ENCODE measurements at places on chromosomes 7 and 10.
A peak's percentile ranks its signal among the peaks of the same experiment; 100 is the strongest.

- no peak for DNase-seq
These were observed 153.4 kb downstream of the SGMS1 start for GRCh38 chr10:50470345-50470744.

GRCh38 chr7:1192171-1192676 lies 32.2 kb upstream of the ZFAND2A start:
- peak; percentile 50 for DNase-seq

DNA sequence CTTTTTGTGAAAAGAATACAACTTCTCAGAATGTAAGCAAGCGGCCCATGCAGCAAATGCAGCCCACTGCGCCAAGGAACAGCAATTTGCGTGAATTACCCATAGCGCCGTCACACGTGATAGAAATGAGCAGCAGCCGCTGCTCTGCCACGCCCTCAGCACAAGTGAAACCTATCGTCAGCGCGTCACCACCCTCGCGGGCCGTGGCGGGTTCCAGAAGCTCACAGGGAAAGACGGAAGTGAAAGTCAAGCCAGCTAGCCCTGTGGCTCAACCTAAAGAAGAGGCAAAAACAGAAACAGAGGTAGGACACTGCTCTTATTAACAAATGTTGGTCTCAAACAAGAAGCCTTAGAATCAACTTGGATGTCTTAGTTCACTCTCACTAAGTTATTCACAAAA lies 70.5 kb downstream of the SHH start:
- no peak for DNase-seq

DNA sequence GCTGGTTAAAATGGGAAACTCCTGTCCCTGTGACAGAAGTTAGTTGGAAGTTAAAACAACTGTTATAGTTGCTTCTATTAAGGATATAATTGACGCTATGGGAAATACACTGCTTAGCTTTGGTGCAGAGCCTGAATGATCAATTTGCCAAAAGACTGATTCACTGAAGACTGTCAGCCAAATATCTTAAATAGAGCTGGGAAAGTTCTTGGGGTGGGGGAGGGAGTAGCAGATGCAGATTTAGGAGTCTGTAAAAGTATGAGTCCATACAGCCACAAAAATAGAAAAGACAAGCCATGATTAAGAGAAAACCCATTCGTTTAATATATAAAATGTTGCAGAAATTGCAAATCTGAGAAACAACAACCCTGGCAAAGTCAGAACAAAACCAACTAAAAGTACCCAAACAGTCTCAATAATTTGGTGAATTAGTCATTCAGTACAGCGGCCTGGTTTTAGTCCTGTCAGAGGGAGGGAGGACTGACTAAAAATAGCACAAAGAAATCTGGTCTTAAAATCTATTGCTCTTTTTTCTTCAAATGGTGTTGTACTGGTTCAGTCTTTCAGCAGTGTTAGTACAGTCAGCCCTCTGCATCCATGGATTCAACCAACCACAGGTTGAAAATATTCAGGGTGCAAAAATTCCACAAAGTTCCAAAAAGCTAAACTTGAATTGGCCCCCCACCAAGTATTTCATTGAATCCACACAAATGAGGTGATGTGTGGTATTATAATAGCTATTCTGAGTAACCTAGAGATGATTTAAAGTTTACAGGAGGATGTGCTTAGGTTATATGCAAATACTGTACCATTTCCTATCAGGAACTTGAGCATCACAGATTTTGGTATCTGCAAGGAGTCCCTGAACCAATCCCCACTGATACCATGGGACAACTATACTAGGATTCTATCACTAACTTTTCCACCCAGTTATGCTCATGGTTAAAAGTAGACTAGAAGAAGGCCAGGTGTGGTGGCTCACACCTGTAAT lies 30.0 kb downstream of the STK17A start:
- peak; percentile 77 for DNase-seq

GRCh38 chr10:130029209-130029608 lies 65.1 kb upstream of the EBF3 start:
- DNase-seq, result peak; percentile 19

DNA sequence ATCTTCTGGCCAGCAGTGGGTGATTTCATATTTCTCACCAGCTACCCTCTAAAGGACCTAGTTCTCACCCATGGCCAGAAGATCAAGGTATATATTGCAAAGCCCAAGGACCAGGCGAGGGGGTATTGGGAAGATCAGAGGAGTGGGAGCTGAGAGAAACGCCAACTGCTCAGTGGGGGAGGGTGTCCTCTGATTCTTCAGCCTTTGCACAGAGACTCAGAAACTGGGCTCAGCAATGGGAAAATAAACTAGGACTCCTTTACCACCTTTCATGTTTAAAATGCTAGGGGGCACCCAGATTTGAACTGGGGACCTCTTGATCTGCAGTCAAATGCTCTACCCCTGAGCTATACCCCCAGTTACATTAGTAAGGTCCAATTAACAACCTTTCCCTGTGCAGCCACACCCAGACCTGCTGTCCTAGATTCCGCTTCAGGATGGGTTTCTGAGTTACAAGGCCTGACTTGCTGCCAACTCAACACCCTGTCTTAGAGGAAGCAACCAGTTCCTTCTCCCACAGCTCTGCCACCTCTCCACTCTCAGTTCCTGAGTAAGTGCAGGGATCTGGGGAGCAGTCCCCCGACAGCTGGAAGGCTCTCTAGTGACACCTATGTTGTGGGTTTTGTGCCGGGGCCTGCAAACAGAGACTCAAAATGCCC lies 93.5 kb downstream of the ZNF783 start:
- no peak for DNase-seq

GRCh38 chr10:88045096-88045495 lies 181.7 kb downstream of the PTEN start:
- DNase-seq, result no peak

DNA sequence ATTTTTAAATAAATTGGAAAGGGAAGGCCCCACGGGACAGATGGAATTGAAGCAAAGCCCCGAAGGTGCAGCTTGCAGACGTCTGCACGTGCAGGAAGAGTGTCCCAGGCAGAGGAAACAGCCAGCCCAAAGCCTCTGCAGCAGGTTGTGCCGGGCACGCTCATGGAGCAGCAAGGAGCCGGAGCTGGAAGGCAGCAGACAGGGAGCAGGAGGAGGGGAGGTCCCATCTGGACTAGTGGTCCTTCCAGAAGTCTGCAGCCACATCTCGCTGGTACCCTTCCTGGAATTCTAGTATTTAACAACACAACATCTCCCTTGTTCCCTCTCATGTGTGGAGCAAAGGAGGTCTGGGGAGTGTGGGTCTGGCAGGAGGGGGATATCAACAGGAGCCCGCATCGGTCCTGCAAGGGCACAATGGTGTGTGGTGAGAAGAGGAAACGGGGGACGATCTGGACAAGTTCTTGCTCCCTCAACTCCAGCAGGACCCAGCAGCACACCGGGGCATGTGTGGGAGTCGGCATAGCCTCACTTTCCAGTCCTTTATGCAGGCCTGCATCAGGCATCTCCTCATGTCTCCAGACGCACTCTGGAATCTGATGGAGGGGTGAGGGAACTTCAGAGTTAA lies 169.3 kb downstream of the GRID1 start:
- DNase-seq, result no peak

- no peak for DNase-seq
These were observed 176.3 kb upstream of the SLC26A5 start for GRCh38 chr7:103622274-103622673.

GRCh38 chr10:118444069-118444468 lies 101.9 kb upstream of the FAM204A start:
- no peak for DNase-seq

- DNase-seq, result peak; percentile 43
These were observed 922 bp upstream of the MYO1G start for GRCh38 chr7:44979481-44980392.

GRCh38 chr10:5645375-5645774 lies 21.0 kb downstream of the ASB13 start:
- no peak for DNase-seq

DNA sequence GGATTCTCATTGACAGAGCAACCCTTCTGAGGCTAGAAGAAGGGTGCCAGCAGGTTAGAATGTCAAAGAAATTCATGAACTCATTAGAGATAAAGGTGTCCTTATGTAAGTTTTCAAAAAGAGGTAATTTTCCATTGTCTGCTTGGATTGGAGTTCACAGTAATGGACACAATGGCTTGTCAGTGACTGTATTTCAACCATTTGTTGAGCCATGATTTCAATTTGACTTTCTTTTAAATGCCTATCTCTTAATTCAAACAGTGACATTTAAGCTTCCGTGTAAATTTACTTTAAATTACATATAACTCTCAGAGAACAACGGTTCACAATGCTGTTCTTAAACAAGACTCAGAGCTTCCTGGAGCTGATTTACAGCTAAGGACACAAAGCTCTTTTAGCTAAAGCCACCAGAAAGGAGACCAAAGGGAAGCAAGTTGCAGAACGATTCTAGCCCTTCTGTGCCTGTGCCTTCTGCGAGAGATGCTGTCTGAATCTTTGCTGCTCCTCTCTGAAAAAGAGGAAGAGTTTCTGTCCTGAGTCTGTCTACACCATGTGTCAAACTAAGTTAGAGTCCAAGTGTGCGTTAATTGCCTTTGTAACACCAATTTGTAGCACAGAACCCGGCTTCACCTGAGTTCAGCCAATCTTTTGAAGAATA lies 42.2 kb upstream of the PFKP start:
- DNase-seq, result no peak

- no peak for DNase-seq
These were observed 37.4 kb downstream of the USP54 start for GRCh38 chr10:73553761-73554160.

DNA sequence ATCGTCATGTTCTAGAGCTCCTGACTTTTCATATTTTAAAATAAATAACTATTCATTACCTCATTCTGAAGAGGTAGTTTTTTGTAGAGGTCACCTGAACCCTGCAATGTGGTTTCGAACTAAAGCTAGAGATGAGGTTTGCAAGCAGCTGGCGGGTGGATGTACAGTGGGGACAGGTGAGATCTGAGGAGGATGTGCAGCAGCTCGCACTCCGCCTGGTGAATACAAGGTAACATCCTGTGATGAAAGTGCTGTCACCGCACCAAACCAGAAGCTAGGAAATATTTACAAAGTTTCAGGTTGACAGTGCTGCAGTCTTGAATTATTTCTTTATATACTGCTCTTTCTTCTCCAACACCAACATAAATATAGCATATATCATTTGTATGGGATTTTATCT lies 26.5 kb downstream of the NDUFB2 start:
- no peak for DNase-seq

DNA sequence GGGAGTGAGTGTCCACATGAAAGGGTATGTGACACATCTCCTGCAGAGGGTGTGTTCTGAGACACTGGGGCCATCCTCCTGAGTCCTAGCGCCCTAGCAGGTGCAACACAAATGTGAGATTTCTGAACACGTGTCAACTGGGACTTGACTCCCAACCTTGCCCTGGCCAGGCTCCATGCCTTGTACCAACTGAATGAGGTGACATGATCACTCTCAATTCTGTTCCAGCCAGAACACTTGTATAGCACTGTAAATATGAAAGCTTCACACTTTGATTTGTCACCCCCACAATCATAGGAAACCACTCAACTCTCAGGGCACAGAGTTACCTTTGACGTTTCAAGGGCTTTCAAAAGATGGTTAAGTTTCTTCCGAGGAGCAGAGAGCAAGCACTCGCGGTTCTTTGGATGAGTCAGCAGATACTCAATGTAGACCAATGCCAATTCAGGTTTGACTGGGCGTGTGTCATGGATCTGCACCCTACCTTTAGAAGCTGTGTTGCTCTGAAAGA lies 48.6 kb downstream of the NCAPG2 start:
- DNase-seq, result no peak

GRCh38 chr10:62388328-62388727 lies 14.2 kb downstream of the ZNF365 start:
- no peak for DNase-seq

- peak; percentile 84 for DNase-seq
These were observed 196.8 kb downstream of the SKAP2 start for GRCh38 chr7:26667514-26668133.

DNA sequence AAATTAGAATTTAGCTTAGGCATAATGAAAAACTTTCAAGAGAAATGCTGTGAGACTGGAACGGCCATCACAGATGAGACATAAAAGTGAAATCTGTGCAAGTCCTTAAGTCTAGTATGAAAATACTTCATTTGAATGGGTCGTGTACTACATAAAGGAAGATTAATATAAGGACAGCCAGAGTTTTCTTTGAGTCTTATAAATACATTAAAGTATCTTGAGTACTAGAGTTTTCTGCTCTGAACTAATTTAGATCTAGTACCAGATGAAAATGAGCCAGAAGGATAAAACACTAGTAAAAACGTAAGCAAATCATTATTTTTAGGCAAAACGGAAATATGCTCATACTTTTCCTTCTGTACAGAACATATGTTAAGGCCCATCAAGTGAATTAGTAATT lies 93.1 kb downstream of the ATE1 start:
- DNase-seq, result no peak

GRCh38 chr7:107697321-107698049 lies 36.9 kb downstream of the SLC26A4 start:
- DNase-seq, result no peak

DNA sequence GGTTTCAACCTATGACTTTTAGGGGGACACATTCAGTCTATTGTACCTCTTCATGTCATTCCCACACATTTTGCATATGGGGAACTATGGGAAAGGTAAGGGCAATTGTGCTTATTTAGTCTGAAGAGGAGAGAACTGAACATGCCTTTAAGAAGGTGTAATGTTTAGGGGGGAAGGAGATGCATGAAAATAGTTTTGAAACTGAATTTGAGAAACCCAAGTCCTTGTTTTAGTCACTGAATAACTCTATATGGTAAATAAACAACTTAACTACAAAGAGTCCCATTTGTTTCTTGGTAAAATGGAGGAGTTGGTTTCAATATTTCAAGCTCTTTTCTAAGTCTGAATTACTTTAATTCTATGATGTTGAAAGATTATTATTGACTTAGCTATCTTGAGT lies 166.1 kb downstream of the DNAJB9 start:
- DNase-seq, result no peak

- DNase-seq, result no peak
These were observed 215.5 kb downstream of the LRMDA start for GRCh38 chr10:75646916-75647315.

DNA sequence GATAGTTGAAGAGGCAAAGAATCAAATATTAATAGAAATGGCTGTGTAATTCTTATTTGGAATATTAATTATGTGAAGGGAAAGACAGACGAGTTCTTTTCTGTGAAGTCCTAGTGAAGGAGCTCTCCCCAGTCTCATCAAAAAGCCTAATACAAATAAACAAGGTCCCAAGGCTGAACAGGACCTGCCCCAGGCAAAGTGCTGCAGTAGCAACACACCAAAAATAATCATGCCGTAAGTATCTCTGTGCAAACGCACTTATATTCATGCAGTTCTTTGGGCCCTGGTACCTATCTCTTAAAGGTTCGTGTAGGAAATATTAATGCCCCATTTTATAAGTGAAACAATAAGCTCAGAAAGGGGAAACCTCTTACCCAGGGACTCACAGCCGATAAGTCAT lies 12.2 kb upstream of the CHST15 start:
- no peak for DNase-seq

GRCh38 chr7:49928787-49929186 lies 155.3 kb downstream of the VWC2 start:
- no peak for DNase-seq

Data from AG08395 (cell line).